ENCODE measurements at places on chromosomes 1 and 21.
A peak's percentile ranks its signal among the peaks of the same experiment; 100 is the strongest.

GRCh38 chr21:34806423-34806822 is 137.6 kb downstream of the CLIC6 start:
- DNase-seq, result no peak

- peak; percentile 63 for DNase-seq
These were observed at the start of gene DENND4B for GRCh38 chr1:153946622-153947241. Gene DENND4B, minus strand, starts transcription at chr1:153946718. Its CDS starts 2,344 bp downstream, at chr1:153944374.

DNA sequence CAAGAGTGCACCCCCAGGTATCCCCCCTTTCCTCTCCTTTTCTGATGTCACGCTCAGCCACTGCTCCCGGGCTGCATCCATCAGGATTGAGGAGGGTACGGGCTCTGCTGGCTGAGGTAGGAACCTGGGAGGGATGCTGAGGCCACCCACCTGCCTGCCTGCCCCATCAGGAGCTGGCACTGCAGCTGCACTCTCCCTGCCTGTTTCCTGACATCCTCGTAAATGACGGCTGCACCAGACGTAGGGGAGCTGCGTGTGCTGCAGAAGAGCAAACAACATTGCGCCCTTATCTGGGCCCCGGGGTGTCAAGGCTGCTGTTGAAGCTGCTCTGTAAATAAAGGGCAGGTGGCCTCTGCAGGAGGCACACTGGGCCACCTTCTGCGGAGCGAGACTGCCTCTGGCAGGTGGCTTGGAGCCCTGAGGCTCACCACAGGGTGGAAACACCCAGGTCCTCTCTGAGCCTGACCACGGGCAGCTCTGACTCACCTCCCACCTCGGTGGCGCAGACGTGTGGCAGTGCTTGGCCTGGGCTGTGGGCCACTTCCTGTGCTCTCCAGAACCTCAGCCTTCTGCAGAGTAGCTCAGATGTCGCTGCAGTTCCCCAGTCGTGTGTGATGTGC is 30.9 kb downstream of the SNAP47 start:
- DNase-seq, result peak; percentile 33

- DNase-seq, result no peak
These were observed 18.2 kb upstream of the DPH5 start for GRCh38 chr1:101043776-101044175.

- no peak for DNase-seq
These were observed 7.0 kb upstream of the P3R3URF start for GRCh38 chr1:46183079-46183847.

DNA sequence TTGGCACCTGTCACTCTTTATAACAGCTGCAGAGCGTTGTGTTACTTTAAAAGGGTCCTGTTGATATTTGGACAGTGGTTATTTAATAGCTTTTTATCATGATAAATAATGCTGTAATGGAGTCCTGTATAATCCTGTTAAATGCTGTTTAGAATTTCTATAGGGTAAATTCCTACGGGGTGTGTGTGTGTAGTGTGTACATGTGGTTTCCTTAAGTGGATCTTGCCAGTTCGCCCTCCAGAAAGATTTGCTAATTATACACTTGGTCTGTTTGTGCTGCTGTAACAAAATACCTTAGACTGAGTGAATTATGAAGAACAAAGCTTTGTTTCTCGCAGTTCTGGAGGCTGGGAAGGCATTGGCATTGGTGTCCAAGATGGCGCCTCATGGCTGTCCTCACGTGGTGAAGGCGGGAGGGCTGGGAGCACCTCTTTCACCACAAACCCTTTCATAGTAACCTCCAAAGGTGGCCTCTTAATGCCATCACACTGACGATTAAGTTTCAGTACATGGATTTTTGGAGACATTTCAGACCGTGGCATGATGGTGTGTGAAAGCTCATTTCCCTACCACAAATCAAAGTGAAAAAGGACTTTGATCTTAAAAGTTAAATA is 11.2 kb downstream of the PRMT2 start:
- no peak for DNase-seq

GRCh38 chr1:46804926-46805325 is 6.1 kb downstream of the CYP4B1 start:
- no peak for DNase-seq

Measured in stimulated activated CD4-positive, alpha-beta T cell treated with anti-CD3 and anti-CD28 coated beads, Interleukin-2, amount 100 ng/mL, for 48 hours (primary cell).